Head of caudate nucleus (tissue), 42 donors: ENCODE measurements at places on chromosomes 6 and 20.

- DNase-seq: no peak
Measured at GRCh38 chr20:45300961-45301360, 5.7 kb upstream of the RBPJL start.

DNA sequence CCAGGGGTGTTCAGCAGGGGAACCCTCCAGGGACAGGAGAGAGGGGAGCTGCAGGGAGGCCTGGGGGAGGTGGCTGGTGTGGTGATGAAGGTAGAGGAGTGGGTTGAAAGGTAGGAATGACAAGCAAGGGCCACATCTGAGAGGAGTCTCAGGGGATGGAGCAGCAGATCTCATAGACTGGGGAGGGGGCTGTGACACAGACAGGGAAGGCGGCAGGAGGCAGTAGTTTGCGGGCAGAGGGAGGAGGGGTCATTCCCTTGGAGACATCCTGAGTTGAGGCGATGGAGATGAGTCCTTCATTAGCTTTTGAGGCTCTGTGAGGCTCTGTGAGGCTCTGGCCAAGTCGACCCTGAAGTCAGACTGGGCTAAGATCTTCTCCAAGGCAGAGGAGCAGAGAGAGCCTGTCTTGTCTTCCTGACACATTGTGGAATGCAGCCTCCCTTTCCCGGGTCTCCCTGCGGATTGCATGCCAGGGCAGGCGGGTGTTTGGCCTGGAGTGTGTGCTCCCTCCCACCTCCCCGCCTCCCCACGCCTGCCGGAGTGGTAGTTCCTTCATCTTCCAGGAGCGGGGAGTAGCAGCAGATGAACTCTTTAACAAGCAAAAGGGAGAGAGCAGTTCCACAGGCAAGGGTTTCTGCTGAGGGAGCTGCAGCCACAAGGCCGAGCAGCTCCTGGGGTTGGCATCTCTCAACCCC lies 34.3 kb upstream of the MLN start:
- DNase-seq: no peak

DNA sequence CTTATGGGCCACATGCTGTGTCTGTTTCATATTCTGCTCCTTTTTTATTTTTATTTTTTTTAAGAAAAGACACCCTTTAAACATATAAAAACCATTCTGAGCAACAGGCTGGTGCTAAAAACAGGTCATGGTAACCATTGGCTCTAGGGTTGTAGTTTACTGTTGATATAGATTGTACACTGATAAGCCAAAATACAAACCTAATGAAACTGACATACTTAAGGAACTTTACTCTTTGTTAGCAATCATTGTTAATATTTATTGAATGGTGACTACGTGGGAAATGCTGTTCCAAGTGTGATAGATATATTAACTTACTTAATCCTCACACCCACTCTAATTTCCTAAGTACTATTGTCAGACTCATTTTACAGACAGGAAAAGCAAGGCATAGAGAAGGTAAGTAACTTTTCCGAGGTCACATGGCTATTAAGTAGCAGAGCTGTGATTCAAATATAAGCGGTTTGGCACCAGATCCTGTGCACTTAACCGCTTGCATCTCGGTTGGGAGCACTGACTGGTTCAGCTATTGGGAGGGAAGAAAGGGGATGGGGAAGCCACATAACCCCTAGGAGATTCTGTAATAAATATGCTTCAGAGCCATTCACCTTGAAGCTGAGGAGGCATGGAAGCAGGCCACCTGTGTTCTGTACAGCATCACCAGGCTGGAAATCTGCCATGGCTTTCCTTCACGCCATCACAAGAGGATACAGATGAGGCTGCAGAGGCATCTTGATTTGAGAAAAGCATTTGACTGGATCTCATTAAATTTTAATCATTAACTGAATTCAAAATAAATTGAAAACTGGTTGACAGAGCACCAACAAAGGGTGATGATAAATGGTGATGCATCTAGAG lies 4.9 kb downstream of the TRAF3IP2 start:
- no peak for DNase-seq

DNA sequence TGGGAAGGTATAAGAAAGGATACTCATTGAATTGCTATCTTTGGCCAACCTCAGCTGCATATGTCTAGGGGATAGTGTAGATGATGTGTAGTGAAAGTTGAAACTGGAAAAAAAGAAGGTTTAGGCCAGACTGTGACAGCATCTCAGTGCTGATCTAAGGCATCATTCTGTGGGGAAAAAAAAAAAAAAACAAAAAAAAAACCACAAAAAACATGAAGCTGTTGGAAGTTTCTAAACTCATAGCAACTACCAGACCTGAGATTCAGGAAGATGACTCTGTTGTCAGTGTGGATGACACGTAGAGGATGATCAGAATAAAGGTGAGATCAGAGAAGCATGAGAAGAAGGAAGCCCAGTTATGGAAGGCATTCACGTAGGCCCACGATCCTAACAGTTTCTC lies 100.8 kb upstream of the CNKSR3 start:
- DNase-seq: no peak

DNA sequence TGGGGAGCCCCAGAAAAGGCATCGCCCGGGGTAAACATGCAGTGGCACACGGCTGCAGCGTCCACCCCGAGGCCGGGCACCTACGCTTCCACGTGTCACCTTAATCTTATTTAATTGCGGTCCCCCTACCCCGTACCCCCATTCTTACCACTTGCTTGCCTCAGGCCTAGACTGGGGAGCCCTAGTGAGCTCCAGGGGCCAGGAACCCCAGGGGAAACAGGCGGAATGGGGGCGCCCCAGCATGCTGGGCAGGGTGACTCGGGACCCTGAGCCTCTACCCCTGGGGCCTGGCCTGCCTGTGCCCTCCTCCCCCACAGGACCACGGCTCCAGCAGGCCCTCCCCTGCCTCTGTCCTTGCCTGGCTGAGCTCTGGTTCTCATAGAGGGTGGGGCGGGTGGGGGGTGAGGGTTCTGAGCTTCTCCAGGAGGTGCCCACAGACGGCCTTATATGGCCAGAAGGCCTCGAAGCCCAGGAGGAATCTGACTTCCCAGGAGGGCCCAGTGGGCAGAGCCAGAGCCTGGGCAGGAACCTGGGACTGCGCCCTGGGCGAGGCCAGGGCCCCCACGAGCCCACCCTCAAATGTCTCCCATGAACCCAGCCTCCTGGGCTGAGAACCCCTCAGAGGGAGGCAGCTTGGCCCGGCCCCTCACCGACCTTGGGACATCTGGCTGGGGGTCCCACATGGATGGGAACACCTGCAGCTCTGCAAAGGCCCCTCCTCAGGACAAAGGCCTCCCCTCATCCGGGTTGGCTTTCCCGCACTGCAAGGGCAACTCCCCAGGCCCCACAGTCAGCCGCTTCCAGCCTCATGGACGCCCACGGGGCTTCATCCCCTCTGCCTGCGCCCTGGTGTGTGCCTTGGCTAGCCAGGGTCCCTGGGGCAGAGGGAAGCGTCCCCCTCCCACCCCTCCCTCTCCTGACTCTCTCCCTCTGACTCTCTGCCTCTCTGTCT lies 5.2 kb upstream of the LAMA5 start:
- DNase-seq: no peak
